Karpas-422 (cell line): ENCODE measurements at places on chromosomes 3 and 15.

GRCh38 chr3:109025896-109026295 lies 72.2 kb upstream of the GUCA1C start:
- DNase-seq: no peak

DNA sequence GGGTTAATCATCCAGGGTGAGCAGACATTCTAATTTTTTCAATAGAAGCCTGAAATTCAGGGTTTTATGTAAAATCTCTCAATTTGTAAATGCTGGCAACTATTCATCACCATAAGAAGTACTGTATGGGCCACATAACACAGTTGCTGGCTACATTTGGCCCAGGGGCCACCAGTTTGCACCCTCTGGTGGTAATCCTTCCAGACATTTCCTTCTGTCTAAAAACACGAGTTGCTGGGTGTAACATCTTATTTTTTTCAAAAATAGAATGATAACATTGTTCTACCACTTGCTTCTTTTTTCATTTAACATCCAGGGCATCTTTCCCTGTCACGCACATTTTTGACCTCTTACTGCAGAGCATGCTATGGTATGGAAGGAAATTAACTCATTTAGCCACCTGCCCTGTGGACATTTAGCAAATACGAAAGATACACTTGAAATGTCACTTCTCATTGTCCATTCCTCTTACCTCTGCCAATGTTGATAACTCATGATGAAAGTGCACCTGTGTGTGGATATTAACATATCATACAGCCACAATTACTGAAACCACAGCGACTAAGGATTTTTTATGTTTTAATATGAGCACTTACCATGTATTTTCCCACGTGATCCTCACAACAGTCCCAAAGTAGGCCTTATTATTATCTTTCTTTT lies 117.5 kb upstream of the ARHGEF3 start:
- DNase-seq: peak; percentile 62

- DNase-seq: no peak
Measured at GRCh38 chr3:160170409-160171370, 54.5 kb upstream of the C3orf80 start.

GRCh38 chr3:132749786-132750185 lies 27.6 kb upstream of the NPHP3 start:
- no peak for DNase-seq

DNA sequence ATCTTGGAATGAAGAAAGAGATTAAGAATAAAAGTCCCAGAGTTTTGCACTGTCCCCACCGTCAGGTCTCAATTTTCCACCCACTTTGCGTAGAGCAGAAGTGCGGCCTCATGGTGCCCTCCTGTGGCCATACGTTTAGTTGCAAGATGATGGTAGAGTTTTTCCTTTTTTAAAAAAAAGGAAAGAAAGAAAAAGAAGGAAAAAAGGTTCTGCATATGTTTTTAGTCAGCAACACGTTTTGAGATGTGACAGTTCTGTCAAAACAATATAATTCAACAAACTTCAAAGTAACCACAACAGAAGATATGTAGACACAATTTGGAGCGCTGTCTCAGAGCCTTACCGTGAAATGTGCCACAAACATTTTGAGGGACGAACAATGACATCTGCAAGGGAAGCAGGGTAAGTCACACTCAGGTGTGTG lies 24.6 kb downstream of the EBLN2 start:
- DNase-seq: peak; percentile 70

DNA sequence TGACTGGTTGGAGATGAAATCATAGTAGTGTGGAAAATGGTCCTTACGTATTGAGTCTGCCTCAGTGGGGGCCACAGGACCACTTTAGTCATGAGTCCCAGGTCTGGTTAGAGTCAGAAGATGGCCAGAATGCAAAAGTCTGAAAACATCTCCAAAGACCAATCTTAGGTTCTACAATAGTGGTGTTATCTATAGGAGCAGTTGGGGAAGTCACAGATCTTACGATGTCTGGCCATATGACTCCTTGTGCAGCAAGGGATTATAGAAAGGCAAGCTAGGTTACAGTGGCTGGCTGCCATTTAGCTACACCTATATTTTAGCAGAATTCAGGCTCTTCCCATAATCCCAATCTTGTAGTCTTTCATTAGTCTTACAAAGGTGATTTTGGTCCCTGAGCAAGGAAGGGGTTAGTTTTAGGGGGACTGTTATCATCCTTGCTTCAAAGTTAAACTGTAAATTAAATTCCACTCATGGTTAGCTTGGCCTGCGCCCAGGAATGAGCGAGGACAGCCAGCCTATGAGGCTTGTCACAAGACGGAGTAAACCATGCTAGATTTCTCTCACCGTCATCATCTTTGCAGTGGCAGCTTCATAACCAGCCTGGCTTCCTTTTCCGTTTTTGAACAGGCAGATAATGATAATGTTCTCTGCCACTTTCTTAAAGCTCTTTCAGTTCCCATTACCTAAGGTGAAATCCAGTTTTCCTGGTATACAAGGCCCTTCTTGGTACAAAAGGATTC lies 134.1 kb downstream of the VPS8 start:
- no peak for DNase-seq

- no peak for DNase-seq
Measured at GRCh38 chr15:38349251-38349650, 96.6 kb downstream of the SPRED1 start.
